ENCODE measurements at places on chromosomes 16 and 17.

DNA sequence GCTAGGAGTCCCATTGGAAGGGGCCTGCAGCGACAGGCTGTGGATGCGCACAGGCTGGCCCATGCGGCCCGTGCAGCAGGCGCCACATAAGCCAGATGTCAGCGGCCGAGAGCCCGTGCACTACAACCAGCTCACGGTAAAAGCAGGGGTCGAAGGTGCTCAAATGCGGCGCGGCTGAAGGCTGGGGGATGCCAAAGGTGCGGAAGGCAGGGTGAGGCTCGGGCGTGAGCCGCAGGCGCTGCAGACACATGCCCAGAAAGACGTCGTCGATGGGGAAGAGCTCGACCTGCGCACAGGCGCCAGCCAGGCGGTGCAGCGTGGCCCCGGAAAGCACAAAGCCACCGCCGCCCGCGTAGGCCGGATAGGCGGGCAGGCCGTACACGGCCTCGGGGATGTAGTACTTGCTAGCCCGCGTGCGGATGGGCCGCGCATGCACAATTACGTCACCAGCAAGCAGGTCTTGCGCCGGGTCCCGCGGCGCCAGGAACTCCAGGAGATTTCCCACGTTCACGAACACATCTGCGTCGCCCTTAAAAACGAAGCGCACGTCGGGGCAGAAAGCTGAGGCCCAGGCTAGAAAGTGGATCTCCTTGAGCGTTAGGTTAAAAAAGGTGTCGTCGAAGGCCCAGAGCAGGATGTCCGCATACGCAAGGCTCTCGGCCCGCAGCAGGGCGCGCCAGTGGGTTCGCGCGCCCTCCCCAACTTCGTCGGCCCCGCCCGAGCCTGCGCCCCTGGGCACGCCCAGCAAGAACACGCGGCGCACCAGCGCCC lies 1.3 kb downstream of the B3GNT9 start:
- DNase-seq = no peak

GRCh38 chr17:79872762-79873161 lies 33.5 kb upstream of the CBX4 start:
- no peak for DNase-seq

DNA sequence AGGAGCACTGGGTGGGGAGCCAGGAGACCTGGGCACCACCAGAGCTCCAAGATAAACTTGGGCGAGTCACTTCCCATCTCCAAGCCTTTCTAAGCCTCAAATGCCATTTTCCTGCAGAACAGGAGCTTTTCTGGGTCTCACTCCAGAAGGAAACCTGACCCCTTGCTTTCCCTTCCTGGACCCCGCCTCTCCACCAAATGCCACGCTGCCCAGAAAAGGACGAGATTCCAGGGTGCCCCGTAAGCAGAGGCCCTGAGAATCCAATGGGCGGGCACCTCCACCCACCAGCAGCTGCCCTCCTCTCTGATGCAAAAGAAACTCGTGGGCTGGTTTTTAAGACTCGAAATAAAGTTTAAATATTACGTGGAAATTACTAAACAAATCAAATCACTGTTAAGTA lies 31.3 kb downstream of the ZNF423 start:
- DNase-seq = no peak

GRCh38 chr16:47150067-47150466 lies 6.3 kb upstream of the NETO2 start:
- DNase-seq = no peak

GRCh38 chr16:11034481-11034931 lies 90.1 kb downstream of the CLEC16A start:
- DNase-seq = no peak

- no peak for DNase-seq
Measured at GRCh38 chr16:82395212-82395611, 225.2 kb upstream of the MPHOSPH6 start.

DNA sequence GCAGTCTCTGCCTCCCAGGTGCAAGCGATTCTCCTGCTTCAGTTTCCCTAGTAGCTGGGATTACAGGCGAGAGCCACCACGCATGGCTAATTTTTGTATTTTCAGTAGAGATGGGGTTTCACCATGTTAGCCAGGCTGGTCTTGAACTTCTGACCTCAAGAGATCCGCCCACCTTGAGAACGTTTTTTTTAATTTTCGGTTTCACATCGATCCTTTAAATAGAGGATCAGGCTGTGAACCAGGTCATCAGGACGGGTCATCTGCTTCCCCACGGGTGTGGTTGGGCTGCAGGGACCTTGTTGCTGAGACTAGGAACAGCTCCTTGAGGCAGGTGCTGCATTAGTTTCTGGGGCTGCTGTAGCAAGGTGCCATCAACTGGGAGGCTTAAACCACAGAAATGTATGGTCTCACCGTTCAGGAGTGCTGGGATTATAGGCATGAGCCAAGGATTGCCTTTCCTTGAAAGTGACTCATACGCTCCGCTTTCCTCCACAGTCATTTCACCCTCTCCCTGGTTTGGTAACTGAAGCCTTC lies 7.9 kb upstream of the NAGPA start:
- no peak for DNase-seq

GRCh38 chr17:19305761-19306159 lies 56.8 kb downstream of the B9D1 start:
- DNase-seq = no peak

DNA sequence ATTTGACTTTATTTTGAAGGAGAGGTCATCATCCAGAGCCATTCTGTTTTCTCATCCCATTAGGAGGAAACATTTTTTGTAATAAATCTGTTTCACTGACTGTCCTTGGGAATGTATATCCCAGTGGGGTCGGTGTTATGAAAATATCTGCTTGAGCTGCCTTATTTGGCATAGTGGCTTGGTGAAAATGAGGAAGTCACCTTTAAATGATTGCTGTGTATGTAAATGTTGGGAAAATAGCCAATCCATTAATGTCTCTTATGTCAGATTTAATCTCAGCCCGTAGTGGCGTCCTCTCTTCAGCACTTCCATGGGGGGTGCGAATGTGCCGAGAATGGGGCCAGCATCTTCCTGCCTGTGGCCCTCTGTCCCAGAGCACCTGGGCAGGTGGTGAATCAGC lies 57.6 kb downstream of the BANP start:
- no peak for DNase-seq

- DNase-seq = peak; percentile 11
Measured at GRCh38 chr17:29124135-29124924, 55.9 kb downstream of the MYO18A start.

DNA sequence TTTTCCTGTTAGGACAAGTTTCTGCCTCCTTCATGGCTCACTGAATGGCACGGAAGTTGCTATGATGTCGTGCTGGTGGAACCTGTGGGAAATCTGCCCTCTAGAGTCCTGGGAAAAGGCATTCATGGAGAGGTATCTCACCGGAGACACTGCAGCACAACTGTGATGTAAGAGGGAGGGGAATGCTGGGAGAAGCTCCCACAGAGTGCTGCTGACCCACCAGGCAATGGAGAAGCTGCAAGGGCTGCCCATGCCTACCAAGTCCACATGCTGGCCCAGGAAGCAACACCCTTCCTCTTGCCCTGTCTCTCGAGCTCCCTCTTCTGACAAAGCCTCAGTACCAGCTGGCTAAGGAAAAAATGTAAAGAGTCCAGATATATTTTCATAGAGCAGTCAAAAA lies 45.2 kb upstream of the SLC5A11 start:
- DNase-seq = no peak

- DNase-seq = no peak
Measured at GRCh38 chr17:6278376-6278775, 156.5 kb downstream of the AIPL1 start.

DNA sequence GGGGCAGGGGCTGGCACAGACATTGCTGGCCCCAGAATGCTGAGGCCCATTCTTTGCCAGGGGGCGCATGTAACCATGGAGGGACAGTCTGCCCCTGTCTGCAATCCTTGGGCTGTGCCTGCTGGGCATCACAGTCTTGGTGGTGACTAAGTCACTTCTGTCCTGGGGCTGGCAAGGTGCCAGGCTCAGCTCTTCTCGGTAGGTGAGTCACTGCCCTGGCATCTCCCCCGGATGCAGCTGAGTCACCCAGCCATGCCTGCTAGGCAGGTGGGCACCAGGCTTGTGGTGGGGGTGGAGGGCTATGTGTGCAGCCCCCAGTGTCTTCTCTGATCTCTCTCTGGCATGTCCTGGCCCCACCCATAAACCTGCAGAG lies 5.6 kb downstream of the RARA start:
- no peak for DNase-seq

DNA sequence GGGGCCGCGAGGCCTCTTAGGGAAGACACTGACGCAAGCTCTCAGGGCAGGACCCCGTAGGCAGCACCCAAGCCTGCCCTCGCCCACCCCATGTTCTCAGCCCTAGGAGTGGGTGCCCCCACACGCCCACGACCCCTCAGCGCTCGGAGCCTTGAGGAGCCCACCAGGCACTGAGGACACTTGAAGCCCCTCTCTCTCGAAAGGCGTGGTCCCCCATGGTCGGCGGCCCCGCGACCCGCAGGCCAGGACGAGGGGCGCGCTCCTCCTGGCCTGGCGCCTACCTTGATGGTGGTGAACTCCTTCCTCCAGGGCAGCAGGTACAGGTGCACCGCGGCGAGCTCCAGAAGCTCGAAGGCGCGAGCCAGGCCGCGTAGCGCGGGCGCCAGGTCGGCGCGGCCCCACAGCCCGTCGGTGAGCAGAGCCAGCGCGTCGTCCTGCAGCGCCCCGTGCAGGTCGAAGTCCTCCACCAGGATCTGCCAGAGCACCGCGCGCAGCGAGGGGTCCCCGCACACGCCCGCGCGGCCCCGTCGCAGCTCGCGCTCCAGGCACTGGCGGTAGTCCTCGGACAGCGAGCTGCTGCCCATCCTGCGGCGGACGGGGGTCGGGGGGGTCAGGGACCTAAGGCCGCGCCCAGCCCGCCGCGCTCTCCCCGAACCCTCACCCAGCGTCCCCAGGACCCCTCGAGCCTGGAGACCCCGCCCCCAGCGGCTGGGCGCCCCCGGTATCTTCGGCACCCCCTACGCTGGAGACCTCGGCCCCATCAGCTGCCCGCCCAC lies 668 bp downstream of the SPATA2L start:
- peak; percentile 54 for DNase-seq

DNA sequence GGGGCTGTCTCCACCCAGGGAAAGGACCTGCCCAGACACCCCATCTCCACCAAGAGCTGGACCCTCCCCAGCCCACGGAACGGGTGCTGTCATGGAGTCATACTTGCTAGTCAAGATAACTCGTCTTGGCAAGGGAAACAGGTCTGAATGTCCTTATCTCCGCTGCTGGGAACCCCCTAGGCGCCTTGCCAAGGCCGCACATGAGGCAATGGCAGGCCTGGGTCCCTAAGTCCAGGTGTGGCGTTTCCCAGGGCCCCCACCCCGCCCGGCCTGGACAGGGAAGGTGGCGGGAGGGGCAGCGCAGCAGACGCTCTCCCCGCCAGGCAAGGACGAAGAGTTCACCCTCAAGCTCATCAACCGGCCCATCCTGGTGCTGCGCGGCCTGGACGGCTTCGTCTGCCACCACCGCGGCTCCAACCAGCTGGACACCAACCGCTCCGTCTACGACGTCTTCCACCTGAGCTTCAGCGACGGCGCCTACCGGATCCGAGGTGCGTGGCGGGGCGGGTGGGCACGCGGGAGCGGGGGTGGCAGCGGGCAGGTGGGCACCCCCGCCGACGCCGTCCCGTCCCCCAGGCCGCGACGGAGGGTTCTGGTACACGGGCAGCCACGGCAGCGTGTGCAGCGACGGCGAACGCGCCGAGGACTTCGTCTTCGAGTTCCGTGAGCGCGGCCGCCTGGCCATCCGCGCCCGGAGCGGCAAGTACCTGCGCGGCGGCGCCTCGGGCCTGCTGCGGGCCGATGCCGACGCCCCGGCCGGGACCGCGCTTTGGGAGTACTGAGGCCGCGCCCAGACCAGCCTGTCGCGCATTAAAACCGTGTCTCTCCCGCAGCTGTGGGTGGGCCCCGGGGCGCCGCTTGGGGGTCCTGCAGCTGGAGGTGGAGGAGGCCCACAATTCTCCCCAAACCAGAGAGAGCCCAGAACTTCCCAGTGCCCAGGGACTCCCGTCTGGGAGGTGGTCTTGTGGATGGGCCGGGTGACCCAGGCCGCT lies 8.4 kb downstream of the FSCN2 start:
- DNase-seq = no peak

DNA sequence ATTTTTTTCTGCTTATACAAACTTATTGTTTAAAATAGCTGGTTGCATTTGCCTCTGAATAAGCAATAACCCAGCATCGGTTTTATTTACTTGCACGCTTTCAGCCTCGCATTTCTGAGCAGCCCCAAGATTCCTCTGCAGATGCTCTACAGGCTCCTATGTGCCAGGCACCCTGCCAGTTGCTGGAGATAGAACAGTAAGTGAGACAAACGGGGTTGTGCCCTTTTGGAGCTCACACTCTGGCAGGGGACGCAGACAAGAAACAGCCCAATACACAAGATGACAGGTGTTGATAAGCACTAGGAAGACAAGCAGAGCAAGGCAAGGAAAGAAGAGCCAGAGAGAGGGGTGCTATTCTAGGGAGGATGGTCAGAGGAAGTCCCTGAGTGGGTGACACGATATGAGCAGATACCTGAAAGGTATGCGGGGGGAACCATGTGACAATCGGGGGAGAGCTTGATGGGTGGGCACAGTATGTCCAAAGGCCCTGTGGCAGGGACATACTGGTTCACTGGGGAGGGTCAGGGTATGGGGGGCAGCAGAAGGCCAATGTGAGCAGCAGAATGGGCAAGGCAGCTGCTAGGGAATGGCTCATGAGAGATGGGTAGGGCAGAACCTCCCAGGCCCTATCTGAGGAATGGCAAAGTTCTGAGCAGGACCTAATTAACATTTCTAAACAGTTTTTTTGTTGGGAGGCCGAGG lies 18.7 kb upstream of the ADORA2B start:
- DNase-seq = no peak

DNA sequence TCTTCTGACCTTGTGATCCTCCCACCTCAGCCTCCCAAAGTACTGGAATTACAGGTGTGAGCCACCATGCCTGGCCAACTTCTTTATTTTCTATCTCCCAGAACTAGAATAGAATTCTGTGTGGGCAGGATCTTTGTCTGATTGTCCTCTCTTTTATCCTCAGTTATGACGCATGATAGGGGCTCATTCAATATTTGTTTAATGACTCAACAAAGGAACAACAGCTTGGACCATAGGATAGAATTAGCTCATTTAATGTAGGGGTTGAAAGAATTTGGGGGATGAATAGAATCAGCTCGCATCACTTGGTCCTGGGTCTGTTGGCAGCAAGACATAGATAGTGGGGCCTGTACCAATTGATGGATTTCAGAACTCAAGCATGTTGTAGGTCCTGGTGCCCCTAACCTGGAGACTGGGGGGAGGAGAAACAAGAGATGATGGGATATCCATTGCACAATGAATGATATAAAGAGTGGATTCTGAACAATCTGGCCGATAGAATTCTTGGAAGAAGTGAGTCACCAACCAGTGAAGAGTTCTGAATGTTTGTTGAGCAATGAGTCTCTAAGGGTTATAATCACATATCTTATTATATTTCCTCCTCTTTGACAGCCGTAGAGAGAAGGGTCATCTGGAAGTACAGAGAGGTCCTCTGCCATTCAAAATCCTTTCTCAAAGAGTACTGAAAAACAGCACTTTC lies 250.2 kb downstream of the HS3ST4 start:
- DNase-seq = no peak
